Upper lobe of right lung (tissue), 1 donor: ENCODE measurements at places on chromosomes 6 and 20. TPM values are rescaled to one million over a fixed set of nuclear protein-coding genes. Genes with fewer than 3 reads are reported as not detected.

- DNase-seq: no peak
These were observed 267.4 kb upstream of the THEMIS start for GRCh38 chr6:128168244-128168643.

DNA sequence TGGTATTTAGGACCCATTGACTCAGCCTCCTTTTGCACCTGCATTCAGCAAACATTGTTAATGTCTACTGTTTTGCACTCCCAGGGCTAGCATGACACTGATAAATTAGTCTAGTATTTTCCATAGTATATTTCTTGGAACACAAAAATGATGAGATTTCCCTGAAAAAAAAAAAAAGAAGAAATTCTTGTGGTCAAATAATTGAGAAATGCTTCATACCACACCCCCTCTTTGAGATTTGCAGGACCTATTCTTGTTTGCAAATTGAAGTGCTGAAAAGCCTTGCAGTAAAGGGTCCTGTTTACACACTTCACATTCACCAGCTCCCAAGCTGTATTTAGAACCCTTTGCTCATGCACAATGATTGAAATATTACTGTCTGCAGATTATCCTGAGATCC is 36.3 kb upstream of the CLIC5 start:
- DNase-seq: no peak

GRCh38 chr20:50817776-50818172 is 22.9 kb downstream of the BCAS4 start:
- DNase-seq: no peak

GRCh38 chr6:70685494-70686180 is 18.0 kb downstream of the SMAP1 start:
- DNase-seq: no peak

DNA sequence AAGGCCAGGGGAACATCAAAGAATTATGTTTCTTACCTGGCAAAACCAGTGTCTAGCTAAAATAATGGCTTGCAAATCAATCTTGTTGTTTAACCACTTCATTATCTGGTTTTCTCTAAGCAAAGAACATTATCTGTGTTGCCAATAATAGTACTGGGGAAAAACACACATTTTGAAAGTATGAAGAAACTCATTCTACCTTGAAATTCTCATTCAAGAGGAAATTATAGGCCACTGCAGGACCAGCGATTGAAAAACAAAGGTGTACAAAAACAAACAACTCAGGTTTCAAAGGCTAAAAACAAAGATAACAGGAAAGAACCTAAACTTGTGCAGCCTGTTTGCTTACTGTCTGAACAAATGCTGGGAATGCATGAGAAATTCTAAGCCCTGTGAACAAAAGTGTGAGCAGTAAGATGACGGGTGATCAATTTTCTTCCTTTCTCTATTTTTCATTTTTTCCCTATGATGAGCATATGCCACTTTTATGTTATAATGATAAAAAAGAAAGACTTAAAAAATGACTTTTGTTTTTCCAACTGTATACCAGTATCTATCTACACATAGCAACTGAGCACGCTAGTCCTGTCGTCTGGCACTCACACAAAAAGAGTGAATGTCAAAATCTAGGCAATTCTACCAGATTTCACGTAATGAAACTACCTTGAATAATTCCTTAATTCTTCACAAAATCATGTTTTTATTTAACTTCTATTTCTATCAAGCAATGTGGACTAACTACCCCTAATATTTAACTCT is 117.9 kb downstream of the SGK1 start:
- no peak for DNase-seq

GRCh38 chr6:157070403-157071107 is 252.8 kb downstream of the TMEM242 start:
- no peak for DNase-seq

- DNase-seq: no peak
These were observed 508.0 kb downstream of the TBC1D32 start for GRCh38 chr6:120826253-120826652.

DNA sequence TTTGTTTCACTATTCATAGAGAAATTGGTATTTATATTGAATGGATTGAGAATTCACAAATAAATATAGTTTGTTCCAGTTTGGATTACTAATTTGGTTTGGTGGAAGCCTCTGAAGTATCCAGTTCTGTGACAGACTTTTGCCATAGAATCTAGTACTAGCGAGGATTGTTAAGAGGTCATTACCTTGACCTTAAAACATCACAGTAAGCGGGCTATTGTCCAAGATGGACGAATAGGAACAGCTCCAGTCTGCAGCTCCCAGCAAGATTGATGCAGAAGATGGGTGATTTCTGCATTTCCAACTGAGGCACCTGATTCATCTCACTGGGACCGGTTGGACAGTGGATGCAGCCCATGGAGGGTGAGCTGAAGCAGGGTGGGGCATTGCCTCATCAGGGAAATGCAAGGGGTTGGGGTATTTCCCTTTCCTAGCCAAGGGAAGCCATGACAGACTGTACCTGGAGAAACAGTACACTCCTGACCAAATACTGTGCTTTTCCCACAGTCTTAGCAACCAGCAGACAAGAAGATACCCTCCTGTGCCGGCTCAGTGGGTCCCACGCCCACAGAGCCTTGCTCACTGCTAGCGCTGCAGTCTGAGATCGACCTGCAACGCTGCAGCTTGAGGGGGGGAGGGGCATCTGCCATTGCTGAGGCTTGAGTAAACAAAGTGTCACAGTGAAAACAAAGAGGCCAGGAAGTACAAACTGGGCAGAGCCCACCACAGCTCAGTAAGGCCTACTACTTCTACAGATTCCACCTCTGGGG is 66.4 kb upstream of the NEDD9 start:
- DNase-seq: no peak

- no peak for DNase-seq
These were observed 241.5 kb upstream of the RNF24 start for GRCh38 chr20:4256874-4257273.

- DNase-seq: no peak
These were observed 27.6 kb downstream of the VTA1 start for GRCh38 chr6:142174703-142175102.

DNA sequence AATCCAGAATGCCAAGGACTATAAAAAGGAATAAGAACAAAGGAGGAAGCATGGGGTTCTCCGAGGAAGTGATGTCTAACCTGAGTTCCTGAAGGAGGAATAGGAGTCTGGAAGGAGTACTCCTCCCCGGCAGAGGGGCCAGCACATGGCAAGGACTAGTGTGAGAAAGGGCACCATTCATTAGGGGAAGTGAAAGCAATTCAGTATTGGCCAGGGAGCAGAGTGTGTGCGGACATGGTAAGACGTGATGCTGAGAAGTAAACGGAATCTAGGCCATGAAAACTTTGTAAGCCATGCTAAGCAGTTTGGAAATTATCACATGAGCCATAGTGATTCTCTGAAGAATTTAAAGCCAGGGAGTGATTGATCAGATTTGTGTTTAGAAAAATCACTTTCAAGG is 218.9 kb upstream of the PRDM1 start:
- no peak for DNase-seq

GRCh38 chr6:92111386-92111785 is 1308.0 kb downstream of the EPHA7 start:
- no peak for DNase-seq

GRCh38 chr20:44118185-44119033 is 68.6 kb downstream of the JPH2 start:
- no peak for DNase-seq

GRCh38 chr6:152206072-152206818 is 398.8 kb downstream of the ESR1 start:
- no peak for DNase-seq

- peak; percentile 81 for DNase-seq
These were observed 2.7 kb downstream of the BCAS1 start for GRCh38 chr20:54067606-54068174.

GRCh38 chr6:75751443-75751842 is 2.4 kb downstream of the MYO6 start:
- DNase-seq: no peak

DNA sequence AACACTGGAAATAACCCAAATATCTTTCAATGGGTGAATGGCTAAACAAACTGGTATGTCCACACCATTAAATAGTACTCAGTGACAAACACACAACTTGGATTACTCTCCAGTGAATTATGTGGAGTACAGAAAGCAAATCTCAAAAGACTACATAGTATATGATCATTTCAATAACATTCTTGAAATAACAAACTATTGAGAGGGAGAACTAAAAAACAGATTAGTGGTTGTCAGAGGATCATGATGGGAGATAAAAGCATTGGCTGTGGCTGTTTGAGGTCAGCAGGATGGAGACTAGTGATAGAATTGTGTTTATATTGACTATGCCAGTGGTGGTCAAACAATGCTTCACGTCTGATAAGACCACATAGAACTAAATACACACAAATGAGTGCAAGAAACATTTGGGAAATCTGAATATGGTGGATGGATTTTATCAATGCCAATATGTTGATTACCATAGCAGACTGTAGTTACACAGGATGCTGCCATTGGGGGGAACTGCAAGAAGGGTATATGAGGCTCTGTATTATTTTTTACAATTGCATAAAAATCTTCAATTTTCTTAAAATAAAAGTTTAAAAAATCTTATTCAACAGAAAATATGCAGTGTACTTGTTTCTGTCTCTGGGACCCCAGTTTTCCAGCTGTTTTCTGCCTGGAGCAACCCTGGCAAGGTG is 242.0 kb downstream of the TBXT start:
- no peak for DNase-seq

DNA sequence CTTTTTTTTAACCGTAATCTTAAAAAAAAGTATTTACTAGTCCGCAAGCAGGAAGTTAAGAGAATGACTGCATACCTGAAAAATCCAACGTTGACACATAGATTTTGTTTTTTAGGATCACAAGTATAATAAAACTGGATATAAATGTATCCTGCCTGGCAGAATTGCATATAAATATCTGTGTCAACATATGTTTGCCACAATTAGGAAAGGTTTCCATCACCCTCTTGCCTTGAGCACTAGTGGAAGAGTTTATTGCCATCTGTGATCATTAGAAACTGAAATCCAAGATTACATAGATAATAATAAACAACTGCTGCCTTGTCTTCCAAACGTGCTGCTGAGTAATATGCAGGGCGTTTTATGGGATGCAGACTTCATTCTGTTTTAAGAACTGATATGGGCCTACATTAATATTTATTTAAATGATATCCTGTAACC is 27.9 kb downstream of the PLEKHG1 start:
- DNase-seq: no peak

- DNase-seq: no peak
These were observed 142.6 kb downstream of the SOBP start for GRCh38 chr6:107632381-107633136.

GRCh38 chr20:57651881-57652605 is 31.8 kb upstream of the ZBP1 start:
- peak; percentile 47 for DNase-seq

DNA sequence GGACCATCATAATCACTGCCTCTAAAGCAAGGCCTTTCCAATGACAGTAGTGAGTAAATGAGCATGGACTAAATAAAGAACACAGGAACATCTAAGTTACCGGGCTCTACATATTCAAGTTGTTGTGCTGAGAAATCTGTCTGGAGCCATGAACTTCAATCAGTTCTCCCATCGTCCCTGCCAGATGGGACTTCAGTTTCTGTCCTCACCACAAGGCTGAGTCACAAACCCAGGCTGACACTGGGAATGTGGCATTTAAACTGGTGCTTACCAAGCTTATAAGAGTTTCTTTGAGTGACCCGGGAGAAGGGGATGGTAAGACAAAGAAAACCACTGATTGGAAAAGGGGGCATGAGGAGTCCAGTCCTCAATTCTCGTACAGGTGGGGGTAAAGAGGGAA is 497.0 kb downstream of the MAFB start:
- DNase-seq: no peak

DNA sequence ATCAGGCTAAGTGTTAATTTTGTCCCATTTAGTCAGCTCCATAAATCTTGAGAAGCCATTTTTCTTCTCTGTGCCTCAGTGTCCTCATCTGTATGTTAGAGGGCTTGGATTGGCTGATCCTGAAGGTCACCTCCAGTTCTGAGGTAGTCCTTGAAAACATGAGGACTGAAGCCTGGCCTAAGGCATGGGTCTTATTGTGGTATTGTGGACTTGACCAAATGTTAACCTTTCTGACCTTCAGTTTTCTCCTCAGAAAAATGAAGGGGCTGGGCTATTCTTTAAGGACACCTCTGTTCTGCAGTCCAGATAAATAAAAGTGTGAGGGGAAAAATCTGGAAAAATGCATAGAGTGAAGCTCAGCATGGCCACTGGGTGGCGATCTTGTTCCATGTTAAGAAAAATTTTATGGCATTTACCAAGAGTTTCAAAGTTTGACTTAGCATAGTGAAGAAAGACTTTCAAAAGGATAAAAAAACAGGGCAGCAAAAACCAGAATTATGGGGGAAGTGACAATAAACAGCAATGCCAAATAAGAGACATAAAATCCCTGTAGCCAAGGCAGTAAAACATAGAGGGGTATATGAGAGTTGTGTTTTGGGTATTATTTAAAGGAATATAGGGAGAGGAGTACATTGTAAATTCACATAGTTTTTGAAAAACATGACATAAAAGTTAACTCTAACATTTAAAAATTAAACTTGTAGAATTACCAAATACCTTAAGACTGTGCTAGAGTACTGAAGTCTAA is 13.2 kb upstream of the TFB1M start:
- DNase-seq: no peak

DNA sequence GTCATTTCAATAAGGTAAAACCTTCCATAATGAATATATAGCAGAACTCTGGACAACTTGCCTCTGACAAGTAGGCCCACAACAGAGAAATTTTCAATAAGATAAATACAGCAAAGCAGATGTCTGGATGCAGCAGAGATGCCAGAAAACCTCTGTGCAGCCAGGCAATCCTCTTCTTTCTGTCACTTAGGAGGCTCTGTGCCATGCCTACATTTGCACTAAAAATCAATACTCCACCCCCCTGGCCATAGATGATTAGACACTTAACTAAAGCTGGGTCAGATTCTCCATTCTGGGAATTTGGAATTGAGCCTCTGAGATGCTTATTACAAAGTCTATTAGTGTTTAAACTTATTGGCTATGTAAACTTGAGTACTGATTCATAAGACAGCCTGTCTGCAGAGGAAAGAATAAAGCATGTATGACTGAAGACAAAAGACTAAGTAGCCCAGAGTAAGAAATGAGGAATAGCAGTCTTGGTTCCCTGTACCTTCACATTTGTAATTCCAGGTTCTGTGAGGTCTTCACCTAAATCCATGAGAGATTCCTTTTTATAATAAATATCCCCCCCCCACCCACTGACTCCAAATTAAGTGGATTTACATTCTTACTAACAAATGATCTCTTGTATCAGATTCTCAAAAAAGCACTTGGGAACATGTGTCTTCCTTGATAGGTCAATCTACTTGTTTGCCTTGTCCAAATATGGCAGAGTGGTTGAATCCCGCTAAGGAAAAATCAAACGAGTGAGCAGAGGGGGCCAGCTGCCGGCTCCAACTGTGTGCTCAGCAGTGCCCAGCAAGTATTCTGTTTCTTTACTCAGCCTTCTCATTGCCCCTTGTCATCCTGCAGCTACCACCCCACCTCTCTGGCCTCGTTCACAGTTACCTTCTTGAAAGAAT is 20.4 kb downstream of the MAN1A1 start:
- no peak for DNase-seq

- no peak for DNase-seq
These were observed 164.4 kb downstream of the TMEM242 start for GRCh38 chr6:157158897-157159296.

The ZNF512B gene
- 17.6 TPM for total RNA-seq

The MRPS18A gene
- total RNA-seq: 28.1 TPM

The COL11A2 gene
- 1.2 TPM for total RNA-seq

The MCCD1 gene
- not detected for total RNA-seq

The XKR7 gene
- 0.09 TPM for total RNA-seq

The KIF13A gene
- total RNA-seq: 59.0 TPM

The TREML4 gene
- total RNA-seq: not detected

The SSR1 gene
- 128 TPM for total RNA-seq

The C20orf141 gene
- not detected for total RNA-seq

The CD24 gene
- 63.6 TPM for total RNA-seq

The THBD gene
- 104 TPM for total RNA-seq

The ISM1 gene
- 4.1 TPM for total RNA-seq

The GRIK2 gene
- total RNA-seq: 0.38 TPM

The IPCEF1 gene
- 8.8 TPM for total RNA-seq
